NCI-H524 (cell line): ENCODE measurements at places on chromosomes 1 and 21.

DNA sequence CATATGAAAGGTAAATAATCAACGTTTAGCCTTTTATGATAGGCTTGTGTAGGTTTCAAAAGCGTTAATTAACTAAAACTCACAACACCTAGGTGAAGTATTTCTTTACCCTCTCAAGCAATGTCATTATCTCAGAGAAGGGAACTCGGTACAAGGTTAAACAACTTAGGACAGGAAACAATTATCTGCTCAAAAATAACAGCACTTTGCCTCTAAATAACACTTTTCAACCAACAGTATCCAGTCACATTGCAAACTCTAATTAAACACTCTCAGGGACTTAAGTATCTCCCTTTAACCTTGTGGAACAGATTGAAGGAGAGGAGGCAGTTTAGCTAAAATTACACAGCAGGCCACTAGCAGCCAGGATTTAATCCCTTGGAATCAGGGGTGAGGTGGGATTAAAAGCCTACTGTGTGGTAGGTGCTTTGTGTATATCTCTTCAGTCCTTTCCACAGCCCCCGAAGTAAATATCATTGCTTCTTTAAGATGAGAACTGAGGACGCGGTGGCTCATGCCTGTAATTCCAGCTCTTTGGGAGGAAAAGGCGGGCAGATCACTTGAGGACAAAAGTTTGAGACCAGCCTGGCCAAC lies 5.2 kb upstream of the AKNAD1 start:
- DNase-seq: peak; percentile 90

DNA sequence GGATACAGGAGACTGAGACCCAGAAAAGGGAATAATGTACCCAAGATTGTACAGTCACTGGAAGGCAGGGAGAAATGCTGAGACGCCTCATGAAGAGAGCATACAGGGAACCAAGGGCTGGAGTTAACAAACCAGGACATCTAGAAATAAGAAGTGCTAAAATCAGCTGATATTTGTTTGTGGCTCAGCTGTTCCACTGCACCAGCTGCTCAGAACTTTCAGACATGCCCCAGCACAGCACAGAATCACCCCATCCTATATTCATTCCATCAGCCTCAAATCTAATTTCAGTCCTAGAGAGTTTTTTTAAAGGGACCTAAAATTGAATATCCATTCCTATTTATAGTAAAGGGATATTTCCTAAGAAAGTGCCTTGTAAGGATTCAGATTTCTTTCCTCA lies 60.2 kb downstream of the DAB1 start:
- DNase-seq: no peak

GRCh38 chr1:88488237-88488636 lies 195.8 kb upstream of the PKN2 start:
- DNase-seq: no peak

DNA sequence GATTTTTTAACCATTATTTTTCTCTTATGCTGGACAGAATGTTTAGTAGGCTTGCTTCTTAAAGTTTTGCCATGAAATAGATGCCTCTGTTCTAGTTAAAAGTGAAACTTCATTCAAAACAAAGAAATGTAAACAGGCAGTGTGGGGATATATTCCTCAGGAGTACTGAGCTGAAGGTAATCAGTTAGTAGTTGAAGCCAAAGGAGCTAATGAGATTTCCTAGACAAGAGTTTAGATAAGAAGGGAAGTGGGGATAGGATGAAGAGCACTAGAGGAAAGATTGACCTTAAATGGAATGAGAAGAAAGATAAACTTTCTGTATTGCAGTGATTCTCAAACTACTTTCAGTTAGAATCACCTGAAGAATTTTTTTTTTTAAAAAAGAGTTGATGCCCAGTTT lies 23.9 kb downstream of the PRRC2C start:
- DNase-seq: no peak

- DNase-seq: no peak
Measured at GRCh38 chr1:45718289-45718688, 30.3 kb downstream of the TMEM69 start.

GRCh38 chr1:29123053-29123886 lies 433 bp downstream of the TMEM200B start:
- DNase-seq: no peak

GRCh38 chr1:53826367-53826766 lies 11.7 kb downstream of the NDC1 start:
- DNase-seq: peak; percentile 5

- no peak for DNase-seq
Measured at GRCh38 chr1:210236386-210236839, 3.8 kb downstream of the SERTAD4 start.
